Fibroblast of upper back skin (primary cell): ENCODE measurements at places on chromosomes 2 and 18.

- no peak for DNase-seq
Observed at GRCh38 chr2:33213244-33213643, 263.2 kb upstream of the RASGRP3 start.

- no peak for DNase-seq
Observed at GRCh38 chr2:166334805-166335204, 40.9 kb downstream of the SCN9A start.

- no peak for DNase-seq
Observed at GRCh38 chr18:37529296-37529695, 36.3 kb downstream of the CELF4 start.

DNA sequence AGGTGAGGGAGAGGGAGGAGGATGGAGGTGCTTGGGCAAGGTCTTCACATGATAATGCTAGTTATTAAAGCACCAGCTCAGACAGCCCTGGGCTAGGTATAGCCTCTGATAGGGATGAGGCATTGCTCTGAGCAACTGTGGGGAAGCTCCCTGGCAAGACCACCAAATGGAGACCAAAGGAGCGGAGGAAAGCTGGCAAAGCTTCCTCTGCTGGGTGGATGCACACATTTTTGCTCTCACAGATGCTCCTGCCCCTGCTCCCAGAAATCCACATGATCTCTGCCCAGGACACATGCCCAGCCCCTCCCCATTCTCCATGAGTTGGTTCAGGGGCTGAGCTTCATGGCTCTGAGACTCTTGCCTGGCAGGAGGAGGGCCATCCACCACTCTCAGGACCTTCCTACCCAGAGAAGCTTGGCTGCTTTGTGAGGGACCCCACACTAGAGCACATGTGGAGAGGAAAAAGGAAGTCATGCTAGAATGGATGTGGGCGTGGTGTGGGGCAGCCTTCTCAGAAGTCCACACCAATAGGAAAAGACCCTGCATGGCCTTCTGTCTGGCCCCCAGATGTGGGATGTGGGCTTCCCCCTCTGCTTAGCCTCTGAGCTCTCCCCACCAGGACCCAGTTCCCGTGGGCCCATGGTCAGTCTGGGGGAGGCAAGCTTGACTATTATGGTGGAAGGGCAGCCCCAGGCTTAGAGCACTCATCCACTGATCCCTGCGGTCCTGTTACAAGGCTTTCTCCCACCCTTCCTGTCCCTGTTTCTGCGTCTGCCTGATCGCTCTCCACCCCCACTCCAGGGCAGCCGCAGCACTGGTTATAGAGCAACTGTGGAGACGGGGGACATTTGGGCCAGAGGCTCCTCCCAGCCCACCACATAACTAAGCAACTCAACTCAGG lies 10.5 kb upstream of the CYP26B1 start:
- no peak for DNase-seq

- DNase-seq = no peak
Observed at GRCh38 chr2:71330155-71330554, 1.4 kb upstream of the ZNF638 start.

GRCh38 chr2:8676191-8676920 lies 5.5 kb upstream of the ID2 start:
- peak; percentile 90 for DNase-seq

GRCh38 chr2:212940816-212941215 lies 210.6 kb downstream of the IKZF2 start:
- peak; percentile 26 for DNase-seq

- DNase-seq = peak; percentile 44
Observed at GRCh38 chr18:52670896-52671295, 330.9 kb downstream of the DCC start.

DNA sequence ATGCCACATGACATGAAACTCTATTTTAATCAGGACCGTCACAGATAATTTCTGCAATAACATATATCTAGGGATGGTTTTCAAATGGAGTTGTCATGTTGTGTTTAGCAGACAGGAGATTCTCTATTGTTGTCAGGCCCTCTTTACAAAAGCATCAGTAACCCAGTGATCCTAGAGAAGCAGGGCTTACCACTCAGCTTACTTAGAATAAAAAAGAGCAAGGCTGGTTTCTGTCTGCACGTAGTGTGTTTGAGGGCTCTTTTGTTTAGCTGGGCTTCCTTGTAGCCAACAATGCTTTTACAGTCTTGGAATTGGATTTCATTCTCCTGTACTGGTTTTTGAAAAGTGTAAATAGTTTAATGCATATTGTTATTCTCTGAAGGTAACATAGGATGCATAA lies 210.5 kb upstream of the NRP2 start:
- no peak for DNase-seq

- peak; percentile 95 for DNase-seq
Observed at GRCh38 chr2:174606336-174606735, 8.7 kb upstream of the WIPF1 start.

DNA sequence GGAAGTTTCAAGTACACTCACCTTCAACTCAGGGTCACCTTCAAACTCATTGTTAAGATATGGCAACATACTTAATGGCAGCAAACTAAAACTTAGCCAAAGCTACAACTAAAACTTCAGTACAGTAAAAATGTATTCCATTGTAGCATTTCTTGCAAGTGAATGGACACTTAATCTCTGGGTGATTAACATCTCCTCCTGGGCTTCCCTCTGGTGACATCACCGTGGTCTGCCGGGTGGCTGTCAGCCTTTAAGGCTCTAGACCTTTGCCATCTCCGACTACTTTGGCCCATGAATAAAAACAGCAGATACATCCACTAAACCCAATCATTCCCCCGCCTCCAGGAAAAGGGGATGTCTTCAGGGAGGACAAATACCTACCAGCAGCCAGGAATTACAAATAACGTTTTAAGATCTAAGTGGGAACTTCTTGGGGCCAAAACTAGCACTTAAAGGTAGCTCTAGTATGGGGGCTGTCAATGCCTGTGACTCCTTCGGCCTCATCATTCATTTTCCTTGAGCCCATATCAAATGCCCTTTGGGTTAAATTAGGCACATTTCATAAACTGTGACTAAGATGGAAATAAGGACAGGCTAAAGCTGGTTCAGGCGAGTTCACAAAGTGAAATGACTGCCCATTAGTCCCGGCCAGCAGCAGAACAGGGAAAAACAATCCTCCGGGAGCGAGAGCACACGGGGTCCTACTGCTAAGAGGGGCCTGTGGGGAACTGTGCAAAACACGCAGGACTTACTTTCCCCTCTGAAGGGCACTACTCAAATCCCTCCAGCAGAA lies 1.1 kb downstream of the TFCP2L1 start:
- DNase-seq = no peak

DNA sequence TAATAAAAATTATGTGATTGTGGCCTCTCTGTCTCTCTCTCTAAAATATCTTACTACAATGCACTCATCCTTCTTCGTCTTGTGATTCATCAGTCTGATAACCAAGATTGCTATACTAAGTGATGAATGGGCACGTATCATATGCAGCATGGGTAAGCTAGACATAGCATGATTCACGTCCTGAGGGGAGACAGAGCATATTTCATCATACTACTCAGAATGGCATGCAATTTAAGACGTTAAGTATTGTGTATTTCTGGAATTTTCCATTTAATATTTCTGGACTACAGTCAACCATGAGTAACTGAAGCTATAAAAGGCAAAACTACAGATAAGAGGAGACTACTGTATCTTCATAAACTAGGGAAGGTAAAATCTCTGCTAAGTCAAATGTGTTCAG lies 97.0 kb upstream of the CD226 start:
- DNase-seq = peak; percentile 99

DNA sequence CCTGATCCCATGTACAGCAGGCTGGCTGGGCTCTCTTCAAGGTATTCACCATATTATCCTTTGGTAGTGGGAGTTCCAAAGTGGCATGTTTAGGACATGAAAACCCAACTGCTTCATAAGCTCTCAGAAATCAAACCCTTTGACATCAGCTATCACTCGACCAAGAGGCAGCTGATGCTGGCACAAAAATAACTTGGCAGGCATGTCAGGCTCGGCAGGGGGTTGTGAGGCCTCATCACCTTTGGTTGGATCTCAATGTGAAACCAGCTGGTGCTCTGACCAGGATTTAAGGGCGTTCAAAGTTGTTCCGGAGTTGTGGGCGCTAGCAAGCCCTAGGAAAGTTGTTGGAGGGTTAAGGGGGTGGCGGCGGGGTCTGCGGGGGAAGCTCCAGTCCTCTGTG lies 171.9 kb downstream of the FHOD3 start:
- no peak for DNase-seq

GRCh38 chr2:5588601-5589000 lies 103.6 kb upstream of the SOX11 start:
- DNase-seq = peak; percentile 19

DNA sequence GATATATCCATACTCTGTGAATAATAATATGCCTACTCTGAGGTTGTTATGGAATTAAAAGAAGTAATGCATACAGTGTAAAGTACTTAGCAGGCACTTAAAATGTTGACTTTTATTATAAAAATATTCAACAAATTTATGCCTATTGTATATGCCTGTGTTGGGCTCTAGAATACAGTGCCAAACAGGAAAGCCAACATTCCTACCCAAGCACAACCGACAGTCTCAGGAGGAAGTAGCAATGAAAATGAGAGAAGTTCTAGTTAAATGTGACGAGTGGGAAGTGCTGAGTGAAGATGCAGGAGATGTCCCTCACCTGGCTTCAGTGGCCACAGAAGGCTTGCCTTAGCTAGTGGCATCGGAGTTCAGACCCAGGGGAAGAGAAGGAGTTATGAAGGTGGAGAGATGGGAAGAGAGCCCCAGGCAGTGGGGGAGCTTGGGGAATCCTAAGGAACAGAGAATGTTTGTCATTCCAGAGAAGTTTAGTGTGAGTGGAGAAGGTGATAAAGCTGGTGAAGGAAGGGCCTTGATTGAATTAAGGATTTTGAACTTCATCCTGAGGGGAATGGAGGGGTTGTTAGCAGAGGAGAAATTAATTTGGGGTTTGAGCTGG lies 105.4 kb upstream of the CNGA3 start:
- DNase-seq = no peak
